ENCODE measurements at places on chromosomes 1 and 21.
A peak's percentile ranks its signal among the peaks of the same experiment; 100 is the strongest.

GRCh38 chr1:109776911-109777310 lies 13.2 kb upstream of the EPS8L3 start:
- peak; percentile 87 for DNase-seq

GRCh38 chr1:203559523-203559922 lies 65.6 kb downstream of the OPTC start:
- DNase-seq, result no peak

DNA sequence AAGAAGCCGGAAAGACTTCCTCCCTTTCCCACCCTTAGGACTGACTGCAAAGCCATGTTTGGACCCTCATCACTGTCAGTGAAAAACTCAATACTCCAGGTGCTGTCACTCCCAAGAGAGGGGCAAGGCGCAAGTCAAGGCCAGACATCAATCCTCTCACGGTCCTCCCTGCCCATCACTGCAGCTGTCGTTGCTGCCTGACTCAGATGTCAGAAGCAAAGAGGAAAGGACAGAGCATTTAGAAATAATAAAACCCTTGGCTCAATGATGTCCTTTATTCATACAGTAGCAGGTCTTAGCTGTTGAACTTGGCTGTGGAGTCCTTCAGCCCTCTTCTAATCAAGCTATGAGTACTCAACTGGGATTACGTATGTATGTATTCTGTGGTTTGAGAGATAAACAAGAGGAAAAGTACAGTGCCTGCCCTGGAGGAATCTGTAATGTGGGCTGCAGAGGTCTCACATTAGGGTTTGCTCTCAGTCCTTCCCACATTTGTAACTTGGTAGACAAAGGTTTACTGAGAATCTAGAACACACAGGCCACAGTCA lies 13.5 kb downstream of the SUSD4 start:
- no peak for DNase-seq

DNA sequence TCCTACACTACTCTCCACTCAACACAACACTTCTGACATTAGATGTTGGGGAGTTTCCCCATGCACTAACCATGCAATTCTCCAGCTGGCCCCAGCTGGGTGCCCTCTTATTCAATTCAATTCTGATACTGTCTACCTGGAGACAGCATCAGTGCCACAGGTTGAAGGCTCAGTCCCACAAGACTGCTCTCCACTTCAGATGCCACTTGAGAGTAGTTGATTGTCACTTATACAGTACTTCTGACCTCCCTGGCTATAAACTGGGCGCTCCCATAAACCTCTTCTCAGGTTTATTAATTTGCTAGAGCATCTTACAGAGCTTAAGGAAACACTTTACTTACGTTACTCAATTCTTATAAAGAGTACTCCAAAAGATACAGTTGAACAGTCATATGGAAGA lies 442.3 kb downstream of the LRRIQ3 start:
- no peak for DNase-seq

- DNase-seq, result no peak
Measured at GRCh38 chr1:32181065-32181464, 1.6 kb downstream of the TXLNA start.

GRCh38 chr1:22531251-22531650 lies 32.0 kb upstream of the EPHA8 start:
- no peak for DNase-seq

GRCh38 chr1:155139895-155140629 lies at the start of gene DPM3:
Gene DPM3, minus strand, starts transcription at chr1:155140531. Its CDS starts 291 bp downstream, at chr1:155140240.
- peak; percentile 93 for DNase-seq

GRCh38 chr1:166884040-166884642 lies 8.1 kb upstream of the TADA1 start:
- peak; percentile 53 for DNase-seq
